ENCODE measurements at places on chromosomes 2 and 18. TPM values are rescaled to one million over a fixed set of nuclear protein-coding genes. Genes with fewer than 3 reads are reported as not detected.
A peak's percentile ranks its signal among the peaks of the same experiment; 100 is the strongest.

DNA sequence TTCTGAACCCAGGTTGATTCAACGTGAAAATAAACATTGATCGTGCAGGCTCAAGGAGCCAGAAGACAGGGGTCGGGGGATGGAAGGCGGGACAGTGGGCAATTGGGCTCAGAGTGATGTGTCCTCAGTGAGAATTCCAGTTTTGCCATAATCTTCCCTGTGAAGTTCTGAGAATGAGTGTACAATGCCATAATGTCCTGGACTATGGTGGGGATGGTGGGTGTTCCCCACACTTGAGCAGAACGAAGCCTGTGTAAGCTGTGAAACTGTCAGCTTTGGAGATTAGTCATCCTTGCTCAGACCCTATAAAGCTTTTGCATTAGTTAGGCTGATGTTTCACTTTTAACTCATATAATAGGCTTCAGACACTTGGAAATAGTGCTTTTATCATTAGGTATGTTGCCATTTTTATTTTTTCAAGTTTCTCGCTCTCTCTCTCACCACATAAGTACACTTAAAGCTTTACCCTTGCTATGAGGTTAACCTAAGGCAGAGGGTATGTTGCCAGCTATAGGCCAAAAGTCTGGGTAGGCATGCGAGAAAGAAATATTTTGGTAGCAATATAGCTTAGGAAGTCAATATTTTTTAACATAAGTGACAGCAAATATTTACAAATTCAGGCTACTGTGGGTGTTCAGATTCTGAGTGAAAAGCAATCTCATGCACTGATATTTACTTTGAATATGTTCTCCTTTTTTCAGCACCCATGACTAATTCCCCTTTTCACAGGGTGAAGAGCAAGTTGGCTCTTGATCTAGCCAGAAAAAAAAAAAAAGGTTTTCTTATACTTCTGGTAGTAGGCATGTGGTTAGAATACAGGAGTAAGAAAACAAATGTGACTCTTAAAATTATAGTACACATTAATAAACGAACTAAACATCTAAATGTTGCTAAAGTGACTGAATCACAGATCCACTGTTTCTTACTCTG lies 47.2 kb downstream of the CDC42EP3 start:
- DNase-seq, result peak; percentile 93

GRCh38 chr2:42935692-42936671 lies 143.6 kb upstream of the HAAO start:
- no peak for DNase-seq

DNA sequence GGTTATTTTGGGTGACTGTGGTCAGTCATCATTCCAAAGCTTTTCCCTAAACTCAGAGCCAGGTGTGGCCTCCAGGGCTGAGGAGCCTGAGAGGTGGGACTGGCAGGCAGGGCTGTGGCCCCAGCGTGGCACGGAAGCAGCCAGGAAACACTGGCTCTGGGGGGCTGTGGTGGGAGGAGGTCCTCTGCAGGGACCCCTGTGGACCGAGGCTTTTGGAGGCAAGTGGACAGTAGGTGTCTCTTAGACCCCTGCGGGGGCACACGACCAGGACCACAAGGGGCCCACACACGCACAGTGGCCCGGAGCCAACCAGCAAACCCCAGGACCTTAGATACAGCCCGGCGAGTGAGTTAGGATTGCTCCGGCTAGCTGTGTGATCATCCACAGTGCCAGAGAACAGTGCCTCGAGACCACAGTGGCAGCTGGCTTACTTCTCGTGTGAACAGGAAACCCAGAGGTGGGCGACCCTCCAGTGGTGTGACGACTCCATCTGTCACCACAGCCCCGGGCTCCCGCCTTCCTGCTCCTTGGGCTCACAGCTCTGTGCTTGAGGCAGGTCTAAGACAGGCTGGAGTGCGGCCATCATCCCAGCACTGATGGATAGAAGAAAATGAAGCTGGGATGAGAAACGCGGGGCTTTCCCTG lies 1.6 kb upstream of the RTP5 start:
- DNase-seq, result no peak

DNA sequence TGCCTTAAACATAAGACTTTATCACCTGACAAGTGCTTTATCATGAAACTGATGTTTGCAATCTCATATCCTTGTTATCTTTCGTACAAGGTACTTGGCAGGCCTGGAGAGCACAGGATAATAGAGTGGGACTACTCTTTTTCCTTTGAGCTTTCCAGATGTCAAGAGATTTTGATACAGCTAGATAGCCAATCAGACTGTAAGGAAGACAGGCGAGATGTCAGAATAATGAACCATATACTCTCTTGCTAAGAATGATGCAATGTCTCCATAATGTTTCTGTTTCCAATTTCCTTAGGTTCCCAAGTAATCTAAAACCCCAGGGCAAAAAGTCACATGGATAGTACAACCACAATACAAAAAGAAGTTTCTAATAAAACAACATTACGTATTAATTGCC lies 313.1 kb downstream of the PDE11A start:
- no peak for DNase-seq

- no peak for DNase-seq
These were observed 116.3 kb downstream of the TTC32 start for GRCh38 chr2:19785447-19785846.

- peak; percentile 69 for DNase-seq
These were observed 75.3 kb downstream of the MBD2 start for GRCh38 chr18:54149078-54149697.

GRCh38 chr18:51235009-51235789 lies 37.7 kb upstream of the MEX3C start:
- no peak for DNase-seq

DNA sequence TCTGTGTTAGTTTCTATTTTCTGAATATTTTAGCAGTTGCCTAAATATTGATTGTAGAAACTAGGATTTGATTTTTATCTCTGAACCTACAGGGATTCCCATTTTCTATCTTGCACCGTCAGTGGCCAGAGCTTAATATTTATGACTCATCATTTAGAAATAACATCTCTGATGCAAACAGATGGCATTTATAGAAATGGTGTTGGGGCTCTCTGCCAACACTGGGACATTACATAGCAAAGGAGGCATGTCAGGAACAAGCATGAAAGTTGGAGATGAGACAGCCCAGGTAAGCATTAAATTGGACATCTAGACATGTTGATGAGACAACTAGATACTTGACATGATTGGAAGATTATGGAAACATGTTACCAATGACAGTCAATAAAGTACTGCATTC lies 165.3 kb upstream of the SYT4 start:
- no peak for DNase-seq

GRCh38 chr18:72613534-72613930 lies 69.4 kb upstream of the CBLN2 start:
- DNase-seq, result no peak

DNA sequence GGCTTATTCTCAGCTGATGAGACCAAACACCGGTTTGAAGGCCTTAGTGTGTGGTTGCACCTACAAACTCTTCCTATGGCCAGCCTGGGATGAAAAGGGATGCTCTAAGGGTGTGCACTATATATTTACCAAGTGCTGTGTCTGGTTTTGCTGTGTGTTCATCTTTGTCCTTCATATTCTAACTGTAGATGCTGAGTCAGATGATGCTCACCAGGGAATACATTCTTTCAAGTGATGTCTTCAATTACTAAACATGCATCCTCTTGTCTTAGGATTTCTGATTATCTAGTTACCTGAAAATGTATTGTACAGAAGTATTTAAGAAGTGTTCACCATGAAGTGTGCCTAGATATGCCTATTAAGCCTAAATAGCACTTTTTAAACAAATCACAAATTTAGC lies 1111.6 kb upstream of the ZEB2 start:
- DNase-seq, result no peak

GRCh38 chr18:68854786-68855391 lies 57.0 kb downstream of the CCDC102B start:
- no peak for DNase-seq

DNA sequence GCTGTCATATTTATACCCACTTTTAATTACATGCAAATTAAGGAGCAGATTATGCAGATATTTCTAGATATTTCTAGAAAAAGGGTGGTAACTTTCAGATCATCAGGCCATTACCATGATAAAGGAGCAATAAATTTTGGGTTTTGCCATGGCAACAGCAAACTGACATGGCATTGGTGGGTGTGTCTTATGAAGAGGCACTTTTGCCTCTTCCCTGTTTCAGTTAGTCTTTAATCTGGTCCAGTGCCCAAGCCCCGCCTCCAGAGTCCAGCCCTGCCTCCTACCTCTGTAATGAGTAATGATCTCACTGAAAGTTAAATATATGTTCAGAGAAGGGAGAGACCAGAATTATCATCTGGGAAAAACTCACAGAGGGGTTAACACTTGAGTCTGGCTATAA lies 124.8 kb downstream of the SCG2 start:
- DNase-seq, result no peak

DNA sequence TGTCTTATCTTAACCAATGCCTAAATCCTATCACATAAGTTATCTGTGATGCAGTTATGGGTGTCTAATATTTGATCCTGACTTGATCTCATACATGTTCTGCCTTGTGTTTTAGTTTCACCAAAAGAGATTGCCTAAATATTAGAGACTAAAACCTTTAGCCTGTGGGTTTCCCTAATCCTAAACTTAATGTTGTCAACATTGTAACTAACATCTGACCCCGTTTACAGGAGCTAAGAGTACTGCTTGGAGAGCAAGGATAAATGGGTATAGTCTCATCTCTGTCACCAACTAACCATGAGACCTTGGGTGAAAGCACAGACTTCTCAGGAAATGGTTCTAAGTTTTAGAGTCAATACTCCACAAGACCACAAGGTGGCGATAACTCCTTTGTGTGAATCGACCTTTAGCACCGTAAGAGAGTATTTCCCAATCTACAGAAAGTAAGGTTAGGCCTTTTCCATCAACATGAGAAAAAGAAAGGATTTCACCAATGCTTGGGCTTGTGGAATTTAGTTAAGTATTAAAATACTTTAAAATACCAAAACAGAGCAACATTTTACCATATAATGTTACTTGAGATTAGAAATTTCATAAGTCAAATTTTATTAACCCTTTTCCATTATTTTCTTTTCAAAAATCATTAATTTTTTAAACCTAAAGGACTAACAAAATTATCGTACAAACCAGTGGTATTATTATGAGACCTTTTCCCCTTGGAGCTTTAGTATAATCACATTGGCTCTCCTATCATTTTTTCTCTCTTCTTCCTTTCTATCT lies 60.5 kb downstream of the G6PC2 start:
- peak; percentile 41 for DNase-seq

The SCN2A gene
- total RNA-seq, result not detected

The CREG2 gene
- total RNA-seq, result not detected

The GAL3ST2 gene
- 0.48 TPM for total RNA-seq

Measured in GM12878 (cell line).